ENCODE measurements at places on chromosomes 4 and X.

- DNase-seq, result no peak
These were observed 3.3 kb upstream of the ADH7 start for GRCh38 chr4:99438405-99438780.

DNA sequence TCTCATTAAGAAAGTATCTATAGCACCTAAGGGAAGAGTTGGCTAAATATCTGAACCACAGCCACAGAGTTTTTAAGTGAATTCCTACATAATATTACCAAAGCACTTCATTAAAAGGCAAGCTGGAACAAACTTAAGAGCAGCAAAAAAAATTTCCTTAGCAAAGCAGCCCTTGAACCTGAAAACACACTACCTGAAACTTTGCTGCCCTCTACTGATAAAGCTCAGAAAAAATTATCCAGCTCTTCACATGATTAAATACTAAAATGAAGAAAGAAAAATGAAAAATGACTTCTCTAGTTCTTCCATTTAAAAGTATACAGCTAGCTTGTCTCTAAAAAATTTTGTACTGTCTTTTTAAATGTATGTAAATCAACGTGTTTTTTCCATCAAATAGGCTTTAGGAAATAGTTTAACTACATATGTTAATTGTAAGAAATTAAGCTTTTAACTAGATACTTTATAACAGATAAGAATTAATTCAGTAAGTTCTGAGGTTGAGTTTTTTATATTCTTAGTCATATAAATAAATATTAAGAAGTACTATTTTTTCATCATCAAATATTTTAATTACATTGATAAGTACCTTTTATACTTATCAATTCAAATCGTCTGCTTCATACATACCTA lies 156.1 kb downstream of the STPG2 start:
- peak; percentile 4 for DNase-seq

DNA sequence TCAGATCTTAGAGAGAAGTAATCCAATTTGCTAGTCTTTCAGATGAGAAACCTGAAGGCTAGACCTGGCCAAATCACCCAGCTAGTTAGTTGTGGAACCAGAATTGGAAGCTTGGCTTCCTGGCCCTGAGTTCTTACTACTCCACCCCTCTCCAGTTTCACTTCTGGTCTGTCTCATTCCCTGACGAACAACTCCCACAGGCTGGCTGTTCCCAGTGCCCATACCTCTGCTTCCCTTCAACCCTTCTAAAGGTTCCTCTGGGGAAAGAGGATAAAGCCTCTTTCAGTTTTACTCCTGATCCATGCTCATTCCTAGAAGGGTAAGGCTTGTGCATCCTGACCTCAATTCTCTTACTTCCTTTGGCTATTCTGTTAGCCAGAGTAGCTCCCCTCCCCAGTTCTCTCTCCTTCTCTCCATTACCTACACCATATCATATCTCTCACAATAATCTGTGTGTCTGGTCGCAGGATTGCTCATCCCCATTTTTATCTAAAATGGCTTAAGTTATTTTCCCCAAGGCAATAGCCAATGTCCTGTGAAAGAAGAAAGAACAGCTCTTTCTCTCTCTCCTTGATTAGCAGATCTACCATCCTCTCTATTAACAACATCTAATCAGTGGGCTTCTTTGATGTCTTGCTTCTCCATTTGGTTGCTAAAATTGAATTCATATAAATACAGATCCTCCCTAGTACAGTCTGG lies 155.0 kb upstream of the MAOA start:
- DNase-seq, result no peak

DNA sequence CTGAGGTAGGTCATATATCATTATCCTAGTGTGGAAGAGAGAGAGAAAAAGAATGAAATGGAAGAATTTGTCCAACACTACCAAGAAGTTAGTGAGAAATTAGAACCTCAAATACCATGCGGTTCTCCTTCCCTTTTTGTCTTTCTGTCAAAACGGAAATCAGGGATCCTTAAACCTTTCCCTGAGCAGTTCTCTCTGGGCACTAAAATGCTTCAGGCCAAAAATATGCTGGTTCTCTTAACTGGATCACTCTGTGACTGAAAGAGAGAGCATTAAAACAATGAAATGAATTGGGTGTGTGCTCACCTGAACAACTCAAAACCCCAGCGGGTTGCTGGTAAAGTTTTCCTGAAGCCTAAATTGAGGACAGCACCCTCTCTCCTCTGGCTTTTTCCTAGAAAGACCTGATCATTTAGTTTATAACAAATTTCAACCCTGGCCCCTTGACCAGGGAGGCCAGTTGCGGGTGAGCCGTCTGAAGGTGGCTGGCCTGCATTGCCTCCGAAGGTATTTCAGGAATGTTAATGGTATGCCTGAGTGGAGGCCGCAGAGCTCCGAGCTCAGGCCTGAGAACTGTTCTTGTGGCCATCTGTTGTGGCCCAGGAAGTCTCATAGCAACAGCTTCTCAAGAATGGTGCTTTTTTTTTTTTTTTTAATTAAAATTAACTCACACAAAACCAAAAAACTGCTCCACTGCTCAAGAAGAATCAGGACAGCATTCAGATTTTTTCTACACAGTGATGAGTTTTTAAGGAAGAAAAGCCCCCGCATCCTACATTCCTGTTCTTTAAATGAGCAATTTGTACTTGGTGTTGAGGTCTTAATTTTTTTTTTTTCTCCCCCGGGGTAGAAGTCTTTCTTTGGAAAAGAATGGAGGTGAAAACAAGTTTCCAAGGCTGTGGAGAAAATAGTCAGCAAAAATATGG lies 155.1 kb downstream of the SHROOM3 start:
- DNase-seq, result peak; percentile 52

DNA sequence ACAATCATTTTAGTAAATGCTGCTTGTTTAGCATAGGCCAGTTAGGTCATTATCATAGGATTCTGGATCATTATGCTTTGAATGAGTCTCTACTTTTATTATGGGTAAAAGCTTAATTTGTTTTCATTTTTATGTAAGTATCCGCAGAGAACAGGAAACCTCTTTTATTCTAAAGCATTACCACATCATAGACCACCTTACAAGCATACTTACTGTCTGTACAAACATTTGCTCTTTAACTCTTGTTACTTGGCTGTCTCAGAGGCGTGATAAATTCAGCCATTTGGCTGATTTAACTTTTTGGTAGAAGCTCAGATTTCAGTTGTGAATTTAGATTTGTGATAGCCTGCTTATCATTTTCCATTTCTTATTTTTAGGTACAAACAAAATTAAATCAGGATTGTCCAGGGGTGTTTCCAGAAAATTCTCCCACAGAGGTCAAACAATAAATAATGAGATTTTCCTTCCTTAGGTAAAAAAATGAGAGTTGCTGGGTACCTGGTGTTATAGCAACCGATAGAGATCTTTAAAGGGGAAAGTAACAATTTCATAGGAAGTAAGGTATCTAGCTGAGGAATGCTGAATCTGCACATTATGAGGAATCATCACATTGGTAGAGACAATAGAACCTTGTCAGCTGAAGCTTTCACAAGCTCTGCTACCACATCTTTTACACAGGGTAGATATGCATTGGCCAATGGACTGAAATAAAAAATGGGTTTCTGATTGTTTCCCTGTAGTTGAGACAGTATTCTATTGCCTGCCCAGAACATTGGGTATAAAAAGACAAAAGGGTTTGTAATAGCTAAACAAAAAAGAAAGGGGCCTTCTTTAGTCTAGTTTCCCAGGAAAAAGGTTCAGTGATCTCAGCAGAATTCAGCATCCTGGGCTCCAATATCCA lies 62.5 kb downstream of the NDNF start:
- no peak for DNase-seq

GRCh38 chr4:185304541-185304940 lies 91.2 kb downstream of the LRP2BP start:
- DNase-seq, result no peak

GRCh38 chr4:172688534-172688933 lies 480.1 kb upstream of the GALNT7 start:
- DNase-seq, result no peak

- DNase-seq, result no peak
These were observed at the start of gene KLHL4 for GRCh38 chrX:87517571-87518141. TSS of gene KLHL4 (plus strand) at chrX:87517802. CDS start at chrX:87517894, 92 bp downstream.

DNA sequence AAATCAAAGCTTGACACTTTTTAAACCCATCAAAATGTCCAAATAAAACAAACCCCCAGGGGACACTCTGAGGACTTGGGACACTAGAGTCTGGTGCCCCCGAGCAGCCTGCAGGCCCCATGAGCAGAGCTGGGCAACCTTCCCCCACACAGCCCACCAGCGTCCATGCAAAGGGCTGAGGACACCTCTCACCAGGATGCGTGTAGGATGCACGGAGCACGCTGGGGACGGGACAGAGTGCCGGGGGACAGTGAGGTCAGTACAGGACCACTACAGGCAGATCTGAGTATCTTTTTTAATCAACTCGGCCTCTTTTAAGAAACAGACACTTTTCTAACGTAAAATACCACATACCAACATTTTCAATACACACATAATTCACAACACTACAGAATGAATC lies 6.9 kb downstream of the GAK start:
- no peak for DNase-seq

GRCh38 chr4:119212964-119213606 lies 572 bp downstream of the USP53 start:
- DNase-seq, result peak; percentile 88

DNA sequence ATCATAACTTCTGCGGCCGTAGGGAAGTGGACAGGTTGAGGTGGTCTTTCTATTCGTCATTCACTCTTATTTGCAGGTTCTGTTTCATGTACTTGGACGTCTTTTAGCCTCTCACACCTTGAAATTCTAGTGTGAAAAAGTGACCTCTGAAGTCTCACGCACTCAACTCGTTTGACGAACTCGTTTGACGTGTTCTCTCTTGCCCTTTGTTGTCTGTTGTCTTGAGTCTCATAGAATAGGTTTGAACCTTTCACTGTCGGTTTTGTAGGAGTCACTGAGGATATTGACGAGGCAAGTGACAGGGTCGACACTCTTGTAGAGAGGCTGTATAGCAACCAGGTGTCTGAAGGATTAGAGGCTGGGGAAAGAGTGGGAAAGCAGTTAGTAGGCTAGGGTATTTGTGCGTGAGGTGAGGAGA lies 1.1 kb upstream of the PGRMC2 start:
- DNase-seq, result no peak

DNA sequence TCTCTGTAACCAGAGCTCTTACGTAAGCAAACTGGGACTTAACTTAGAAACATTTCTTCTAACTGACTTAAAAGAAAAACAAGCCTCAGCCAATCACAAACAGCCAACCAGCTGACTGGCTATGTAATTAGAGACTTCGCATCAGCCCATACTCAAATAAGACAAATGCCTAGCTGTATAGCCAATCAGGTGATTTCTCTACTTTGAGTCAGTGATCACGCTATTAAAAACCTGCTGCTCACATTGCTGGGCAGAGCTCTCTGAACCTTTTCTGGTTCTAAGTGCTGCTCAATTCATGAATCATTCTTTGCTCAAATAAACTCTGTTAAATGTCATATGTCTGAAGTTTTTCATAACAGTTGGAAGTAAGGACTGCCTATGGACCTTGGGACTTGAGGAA lies 9.9 kb upstream of the SMIM10L2A start:
- no peak for DNase-seq
